Inflammatory macrophage (primary cell): ENCODE measurements at places on chromosomes 3 and 15.
A peak's percentile ranks its signal among the peaks of the same experiment; 100 is the strongest.

GRCh38 chr3:188567478-188568195 lies 413.7 kb downstream of the LPP start:
- no peak for DNase-seq

DNA sequence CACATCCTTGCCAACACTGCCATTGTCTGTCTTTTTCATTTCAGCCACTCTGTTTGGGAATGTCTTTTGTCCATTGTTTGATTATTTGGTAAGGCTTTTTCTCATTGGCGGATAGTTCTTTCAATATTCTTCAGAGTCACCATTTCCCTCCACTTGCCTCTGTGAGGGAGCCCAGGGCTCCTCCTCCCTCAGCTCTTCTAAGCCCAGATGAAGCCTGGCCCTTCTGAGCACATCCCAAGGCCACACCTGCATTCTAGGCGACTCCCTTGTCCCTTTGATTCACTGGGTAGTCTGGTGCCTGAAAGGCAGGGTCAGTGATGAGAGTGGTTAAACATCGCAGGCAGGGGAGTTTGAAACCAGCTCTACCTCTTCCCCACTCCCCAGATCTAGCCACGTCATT lies 12.4 kb upstream of the LTF start:
- DNase-seq, result no peak

GRCh38 chr15:60631620-60632019 lies 152.7 kb upstream of the ICE2 start:
- DNase-seq, result no peak

DNA sequence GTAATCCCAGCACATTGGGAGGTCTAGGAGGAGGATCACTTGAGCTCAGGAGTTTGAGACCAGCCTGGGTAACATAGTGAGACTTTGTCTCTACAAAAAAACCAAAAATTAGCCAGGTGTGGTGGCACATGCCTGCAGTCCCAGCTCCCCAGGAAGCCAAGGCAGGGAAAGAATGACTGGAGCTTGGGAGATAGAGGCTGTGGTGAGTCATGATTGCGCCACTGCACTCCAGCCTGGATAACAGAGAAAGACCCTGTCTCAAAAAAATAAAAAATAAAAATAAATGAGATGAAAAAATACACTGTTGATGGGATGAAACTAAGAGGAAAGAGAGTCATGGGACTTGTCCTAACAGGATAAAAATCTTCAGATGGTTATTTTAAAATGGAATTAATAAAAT lies 137.6 kb downstream of the IMPG2 start:
- DNase-seq, result no peak

- no peak for DNase-seq
These were observed 398.8 kb downstream of the MECOM start for GRCh38 chr3:169264711-169265110.

DNA sequence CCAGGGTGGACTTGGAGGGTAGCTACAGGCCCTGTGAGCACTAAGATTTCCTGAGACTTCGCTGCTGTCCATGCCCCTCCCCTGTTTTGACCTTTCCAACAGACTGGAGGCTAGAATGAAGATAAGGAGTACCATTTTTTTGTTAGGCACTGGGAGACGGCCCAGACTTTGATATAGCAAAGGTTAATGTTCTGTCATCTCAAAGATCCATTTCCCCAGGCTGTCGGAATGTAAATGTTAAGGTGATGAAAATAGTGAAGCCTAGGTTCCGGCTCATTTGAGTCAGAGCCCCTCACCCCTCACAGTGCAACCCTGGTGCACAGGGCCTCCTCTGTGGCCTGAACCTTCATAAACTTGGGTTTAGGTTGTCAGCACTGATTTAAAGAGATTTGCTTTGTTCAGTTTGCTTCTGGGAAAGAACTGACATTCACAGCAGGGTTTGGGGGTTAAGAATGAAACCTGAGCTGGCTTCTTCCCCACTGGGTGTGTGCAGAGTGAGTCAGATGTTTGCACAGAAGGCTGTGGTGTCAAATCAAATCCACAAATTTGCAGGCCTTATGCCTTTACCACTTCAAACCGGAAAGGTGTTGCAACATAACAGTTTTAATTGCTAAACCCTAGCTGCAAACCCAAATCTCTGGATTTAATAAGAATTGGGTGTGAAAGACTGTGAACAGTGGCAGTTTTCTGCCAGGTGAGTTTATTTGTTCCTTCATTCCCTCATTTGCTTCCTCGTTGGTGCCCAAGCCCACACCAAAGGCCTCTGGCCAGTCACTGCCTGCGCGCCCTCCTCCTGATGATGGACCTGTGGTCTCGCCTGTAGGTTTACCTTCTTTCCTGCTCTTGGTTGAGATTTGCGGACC lies 20.6 kb upstream of the KCTD6 start:
- peak; percentile 95 for DNase-seq

- no peak for DNase-seq
These were observed 230.3 kb upstream of the RGMA start for GRCh38 chr15:93319121-93319814.

DNA sequence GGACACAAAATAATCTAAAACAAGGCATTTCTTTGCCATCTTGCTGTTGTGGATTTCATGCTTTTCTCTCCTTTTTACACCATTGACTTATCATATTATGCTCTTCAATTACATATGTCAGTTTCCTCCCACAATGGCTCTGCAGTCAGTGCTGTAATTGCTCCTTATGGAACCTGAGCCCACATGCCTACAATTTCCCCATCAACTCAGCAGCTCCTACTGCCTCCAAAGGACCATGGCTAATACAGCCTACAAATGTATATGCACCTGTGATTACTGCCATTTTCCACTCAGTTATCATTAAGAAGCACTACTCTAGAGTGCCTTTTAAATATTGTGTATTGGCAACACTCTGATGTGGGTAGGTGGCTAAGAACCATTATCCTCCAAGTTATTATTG lies 30.8 kb downstream of the RTP4 start:
- DNase-seq, result no peak

- no peak for DNase-seq
These were observed 15.8 kb downstream of the EFCAB12 start for GRCh38 chr3:129412542-129413198.

DNA sequence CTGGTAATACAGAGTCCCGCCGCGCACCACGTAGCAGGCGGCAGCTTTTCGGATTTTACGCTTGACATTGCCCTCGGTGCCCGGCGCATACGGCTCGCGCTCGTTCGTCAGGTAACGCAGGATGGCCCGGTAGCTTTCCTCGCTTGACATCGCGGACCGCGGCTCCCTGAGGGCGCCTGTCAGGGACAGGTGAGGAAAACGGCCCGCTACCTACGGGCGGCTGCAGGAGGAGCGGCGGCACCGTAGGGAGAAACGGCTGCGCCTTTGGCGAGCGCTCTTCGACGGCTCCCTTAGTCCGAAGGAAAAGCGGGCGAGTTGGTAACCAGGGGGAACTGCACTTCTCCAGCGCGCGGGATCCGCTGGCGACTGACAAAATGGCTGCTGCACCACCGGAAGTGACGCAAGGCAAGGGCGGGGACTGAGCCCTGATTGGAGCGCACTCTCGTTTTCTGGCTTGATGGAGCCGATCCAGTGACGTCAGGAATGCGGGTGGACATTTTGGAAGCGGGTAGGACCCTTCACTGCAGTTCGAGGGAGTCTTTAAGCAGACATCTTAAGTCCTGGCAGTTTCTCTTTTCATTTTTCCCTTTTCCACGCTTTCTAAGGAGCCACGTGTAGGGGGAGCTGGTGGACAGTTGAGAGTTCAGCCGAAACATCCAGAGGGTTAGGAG lies at the start of gene ZBTB11:
TSS of gene ZBTB11 (minus strand) at position 368 of the 671 bp plus-strand sequence. CDS start at position 150, 218 bp downstream.
- peak; percentile 100 for DNase-seq

- peak; percentile 56 for DNase-seq
These were observed 89.5 kb upstream of the ATP2B2 start for GRCh38 chr3:10594915-10595314.

GRCh38 chr3:11602239-11602840 lies 41.4 kb downstream of the VGLL4 start:
- DNase-seq, result no peak

DNA sequence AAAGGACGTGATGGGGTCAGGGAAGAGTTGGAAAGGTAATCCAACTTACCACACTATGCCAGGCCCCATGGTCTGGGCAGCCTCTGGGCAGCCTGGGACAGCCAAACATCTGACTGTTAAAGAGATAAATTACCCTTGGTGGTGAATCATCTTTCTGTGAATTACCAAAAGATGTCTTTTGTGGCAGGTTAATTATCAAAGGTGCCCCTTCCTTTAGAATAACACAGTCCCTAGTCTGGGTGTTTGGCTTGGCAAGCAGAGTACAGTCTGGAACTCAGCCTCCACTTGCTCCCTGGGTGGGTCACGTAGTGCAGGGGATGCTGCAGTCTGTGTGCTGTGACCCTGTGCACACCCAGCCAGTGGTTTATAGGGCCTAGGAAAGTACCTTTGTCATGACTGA lies 113.1 kb downstream of the ZNF621 start:
- DNase-seq, result no peak

- no peak for DNase-seq
These were observed 227.4 kb upstream of the DCBLD2 start for GRCh38 chr3:99128725-99129505.

DNA sequence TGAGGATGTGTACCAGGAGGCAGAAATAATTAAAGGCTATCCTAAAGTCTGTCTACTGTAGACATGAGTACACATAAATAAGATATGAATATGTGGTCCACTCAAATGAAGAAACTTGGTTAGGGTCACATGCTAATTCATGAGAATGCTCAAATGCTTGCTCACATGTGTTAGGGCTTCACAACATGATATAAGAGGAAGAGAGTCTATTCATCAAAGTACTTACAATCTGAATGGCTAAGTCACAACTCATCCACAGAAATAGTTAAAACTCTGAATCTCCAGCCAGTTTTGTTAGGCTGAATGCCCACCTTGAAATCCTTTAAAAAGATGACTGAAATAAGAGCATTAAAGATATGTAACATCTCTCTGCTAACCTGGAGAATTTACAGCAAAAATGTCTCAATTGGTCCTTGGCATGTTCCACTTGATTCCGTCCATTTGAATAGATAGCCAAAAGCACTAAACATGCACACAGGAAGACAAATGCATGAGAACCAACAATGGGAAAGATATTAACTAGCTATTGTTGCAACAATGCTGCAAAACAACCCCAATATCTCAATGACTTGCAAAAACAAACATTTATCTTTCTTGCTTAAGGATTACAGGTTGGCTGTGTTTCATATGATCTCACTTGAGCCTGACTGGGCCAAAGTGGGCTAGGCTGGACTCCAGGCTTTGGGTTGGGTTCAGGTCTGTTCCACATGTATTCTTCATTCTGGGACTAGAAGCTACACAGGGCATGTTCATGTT lies 10.6 kb upstream of the TBC1D5 start:
- no peak for DNase-seq

DNA sequence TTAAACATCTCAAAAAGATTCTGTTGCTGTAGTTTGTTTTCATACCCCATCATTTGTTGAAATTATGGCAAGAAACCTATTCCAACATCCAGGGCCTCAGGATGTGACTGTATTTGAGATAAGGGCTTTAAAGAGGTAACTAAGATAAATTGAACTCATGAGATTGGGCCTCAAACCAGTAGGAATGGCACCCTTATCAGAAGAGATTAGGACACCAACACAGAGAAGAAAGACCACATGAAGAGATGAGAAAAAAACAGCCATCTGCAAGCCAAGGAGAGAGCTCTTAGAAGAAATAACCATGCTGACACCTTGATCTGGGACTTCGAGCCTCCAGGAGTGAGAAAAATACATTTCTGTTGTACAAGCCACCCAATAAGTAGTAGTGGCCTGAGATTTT lies 157.7 kb downstream of the CGGBP1 start:
- DNase-seq, result no peak

- DNase-seq, result peak; percentile 48
These were observed 28.9 kb downstream of the TBC1D2B start for GRCh38 chr15:78048628-78048920.

GRCh38 chr15:35667908-35668307 lies 121.9 kb upstream of the DPH6 start:
- DNase-seq, result no peak

GRCh38 chr15:80333261-80333660 lies 70.9 kb upstream of the ARNT2 start:
- DNase-seq, result peak; percentile 37
